ENCODE measurements at places on chromosomes 3 and 15.

GRCh38 chr3:10788451-10788850 lies 27.6 kb upstream of the SLC6A11 start:
- no peak for DNase-seq

- DNase-seq, result no peak
Measured at GRCh38 chr15:80607287-80607980, 87.7 kb upstream of the ABHD17C start.

GRCh38 chr3:12192173-12192572 lies 33.5 kb upstream of the TIMP4 start:
- DNase-seq, result no peak

- DNase-seq, result no peak
Measured at GRCh38 chr15:35141743-35142471, 56.8 kb upstream of the NANOGP8 start.

- DNase-seq, result no peak
Measured at GRCh38 chr3:39712413-39713048, 96.9 kb upstream of the MYRIP start.

DNA sequence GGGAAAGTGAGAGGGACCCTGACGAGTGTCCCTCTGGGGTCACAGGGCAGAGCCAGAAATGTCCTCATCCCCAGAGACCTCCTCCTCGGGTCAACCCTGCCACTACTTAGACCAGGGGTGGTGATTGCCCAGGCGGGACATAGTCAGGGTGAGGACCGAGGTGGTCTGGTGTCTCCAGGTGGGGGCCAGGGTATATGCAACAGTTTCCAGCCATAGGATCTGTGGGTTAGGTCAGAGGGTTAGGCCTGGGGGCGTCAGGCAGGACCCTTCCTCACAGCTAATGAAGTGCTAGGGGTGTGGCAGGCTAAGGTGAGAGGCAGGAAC lies 22.3 kb upstream of the FBLN2 start:
- no peak for DNase-seq

DNA sequence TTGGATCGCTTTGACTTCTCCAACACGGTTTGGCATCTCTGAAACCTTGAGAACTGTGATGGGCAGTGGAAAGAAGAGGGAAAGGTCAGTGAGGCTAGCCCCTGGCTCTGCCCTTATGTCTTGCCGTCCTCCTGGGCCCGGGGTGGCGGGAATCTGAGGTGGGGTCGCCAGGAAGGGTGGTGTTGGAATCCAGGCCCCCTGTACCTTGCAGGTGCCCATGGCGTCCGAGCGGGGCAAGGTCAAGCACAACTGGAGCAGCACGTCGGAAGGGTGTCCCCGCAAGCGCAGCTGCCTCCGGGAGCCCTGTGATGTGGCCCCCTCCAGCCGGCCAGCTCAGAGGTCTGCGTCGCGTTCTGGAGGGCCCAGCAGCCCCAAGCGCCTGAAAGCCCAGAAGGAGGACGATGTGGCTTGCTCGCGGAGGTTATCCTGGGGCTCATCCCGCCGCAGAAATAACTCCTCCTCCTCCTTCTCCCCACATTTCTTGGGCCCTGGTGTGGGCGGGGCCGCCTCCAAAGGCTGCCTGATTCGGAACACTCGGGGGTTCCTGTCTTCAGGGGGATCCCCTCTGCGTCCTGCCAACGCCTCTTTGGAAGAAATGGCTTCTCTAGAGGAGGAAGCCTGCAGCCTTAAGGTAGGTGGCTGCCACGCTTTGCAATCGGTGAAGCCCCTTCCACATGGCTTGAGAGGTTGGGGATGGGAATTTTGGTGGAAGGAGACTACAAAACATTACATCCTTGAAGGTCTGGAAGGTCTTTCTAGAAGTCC lies 907 bp downstream of the TATDN2 start:
- DNase-seq, result peak; percentile 34

DNA sequence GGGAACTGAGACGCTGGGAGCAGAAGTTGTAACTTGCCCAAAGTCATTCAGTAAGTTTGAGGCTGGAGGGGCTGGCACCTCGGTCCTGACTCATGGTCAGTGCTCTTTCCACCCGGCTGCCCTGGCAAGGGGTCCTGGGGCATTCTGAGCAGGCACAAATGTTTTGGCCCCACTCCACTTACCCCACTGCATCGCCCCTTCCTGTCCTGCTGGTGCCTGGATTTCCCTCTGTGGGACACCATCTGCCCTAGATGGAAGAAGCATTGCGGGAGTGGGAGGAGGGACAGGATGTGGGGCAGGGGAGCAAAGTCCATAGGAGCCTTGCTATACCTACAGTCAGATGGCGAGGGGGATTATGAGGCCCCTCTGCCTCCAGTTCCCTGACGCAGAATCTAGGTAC lies 4.5 kb downstream of the CORO2B start:
- DNase-seq, result no peak

DNA sequence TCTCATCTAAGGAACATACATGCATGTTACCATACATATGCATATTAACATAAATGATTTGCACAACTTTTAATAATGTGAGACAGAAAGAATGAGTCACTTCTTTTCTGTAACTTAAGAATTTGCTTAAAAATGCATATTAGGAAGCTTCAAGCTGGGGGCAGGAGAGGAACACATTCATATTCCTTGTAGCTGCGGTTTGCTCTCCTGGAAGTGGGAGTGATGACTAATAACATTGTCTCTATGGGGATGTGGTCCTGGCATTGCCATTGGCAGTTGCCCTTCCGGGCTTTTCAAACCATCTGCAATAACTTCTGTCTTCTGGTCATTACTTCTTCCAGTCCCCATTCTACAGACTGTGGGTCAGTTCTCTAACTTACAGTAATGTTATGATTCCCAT lies 15.6 kb downstream of the CHST2 start:
- DNase-seq, result no peak

Data from central memory CD4-positive, alpha-beta T cell (primary cell).